ENCODE measurements at places on chromosomes 1 and 21. TPM values are rescaled to one million over a fixed set of nuclear protein-coding genes. Genes with fewer than 3 reads are reported as not detected.

DNA sequence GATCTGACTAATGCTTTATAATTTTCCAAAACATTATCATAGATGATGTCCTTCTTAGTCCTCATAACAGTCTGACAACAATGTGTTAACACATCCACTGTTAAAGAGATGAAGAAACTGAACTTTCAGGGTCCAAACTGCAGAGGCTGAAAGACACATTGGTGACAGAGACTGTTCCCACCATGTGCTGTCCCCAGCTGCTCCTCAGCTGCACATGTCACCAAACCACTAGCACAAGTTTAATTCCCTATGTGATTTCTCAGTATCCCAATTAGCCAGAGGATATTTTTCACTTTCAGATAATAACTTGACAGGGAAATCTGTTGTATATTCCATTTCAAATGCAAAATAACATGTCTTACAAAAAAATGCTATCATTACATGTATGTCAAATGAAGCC is 24.6 kb downstream of the LAMC2 start:
- no peak overlapping the region for H3K4me3 ChIP-seq
- H3K27me3 ChIP-seq: no peaks in the 10 kb centered on the region
- no peaks in the 10 kb centered on the region for H3K36me3 ChIP-seq
- no peak for DNase-seq
- H3K4me1 ChIP-seq: peaks cover 15% of the 10 kb centered on the region
- H3K27ac ChIP-seq: no peak overlapping the region

DNA sequence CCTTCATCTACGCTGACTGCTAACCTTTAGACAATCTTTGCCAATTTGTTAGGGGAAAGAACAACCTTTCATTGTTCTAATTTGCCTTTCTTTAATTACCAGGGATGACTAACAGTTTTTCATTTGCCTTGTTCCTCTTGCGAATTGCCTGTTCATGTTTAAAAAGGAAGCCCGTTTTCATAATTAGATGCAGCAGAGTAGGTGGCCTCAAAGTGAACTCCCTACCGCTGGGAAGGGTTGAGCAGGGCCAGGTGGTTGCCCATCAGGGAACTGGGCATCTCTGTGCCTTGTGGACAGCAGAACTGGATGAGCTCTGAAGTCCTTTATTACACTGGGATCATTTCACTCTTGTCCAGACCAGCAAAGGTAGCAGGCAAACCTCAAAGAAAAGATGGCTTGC is 59.0 kb downstream of the HIVEP3 start:
- H3K27ac ChIP-seq: no peak overlapping the region
- H3K36me3 ChIP-seq: no peaks in the 10 kb centered on the region
- DNase-seq: no peak
- H3K4me1 ChIP-seq: peaks cover 31% of the 10 kb centered on the region
- H3K27me3 ChIP-seq: peaks cover 18% of the 10 kb centered on the region

- no peaks in the 10 kb centered on the region for H3K4me1 ChIP-seq
- DNase-seq: no peak
- H3K27me3 ChIP-seq: no peaks in the 10 kb centered on the region
- no peaks in the 10 kb centered on the region for H3K36me3 ChIP-seq
- no peak overlapping the region for H3K4me3 ChIP-seq
These were observed 5.8 kb upstream of the KCNJ15 start for GRCh38 chr21:38250991-38251418.

DNA sequence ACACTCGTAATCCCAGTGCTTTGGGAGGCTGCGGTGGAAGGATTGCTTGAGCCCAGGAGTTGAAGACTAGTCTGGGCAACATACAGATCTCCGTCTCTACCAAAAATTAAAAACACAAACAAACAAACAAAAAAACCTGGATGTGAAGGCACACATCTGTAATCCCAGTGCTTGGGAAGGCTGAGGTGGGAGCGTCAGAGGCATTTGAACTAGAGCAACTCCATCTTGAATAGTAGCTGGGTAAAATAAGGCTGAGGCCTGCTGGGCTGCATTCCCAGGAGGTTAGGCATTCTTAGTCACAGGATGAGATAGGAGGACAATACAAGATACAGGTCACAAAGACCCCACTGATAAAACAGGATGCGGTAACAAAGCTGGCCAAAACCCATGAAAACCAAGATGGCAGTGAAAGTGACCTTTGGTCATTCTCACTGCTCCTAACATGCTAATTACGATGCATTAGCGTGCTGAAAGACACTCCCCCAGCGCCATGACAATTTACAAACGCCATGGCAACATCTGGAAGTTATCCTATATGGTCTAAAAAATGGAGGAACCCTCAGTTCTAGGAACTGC is 33.2 kb upstream of the RD3 start:
- peaks cover 5% of the 10 kb centered on the region for H3K27me3 ChIP-seq
- no peak for DNase-seq
- H3K36me3 ChIP-seq: no peaks in the 10 kb centered on the region
- no peak overlapping the region for H3K27ac ChIP-seq
- H3K4me1 ChIP-seq: no peaks in the 10 kb centered on the region

DNA sequence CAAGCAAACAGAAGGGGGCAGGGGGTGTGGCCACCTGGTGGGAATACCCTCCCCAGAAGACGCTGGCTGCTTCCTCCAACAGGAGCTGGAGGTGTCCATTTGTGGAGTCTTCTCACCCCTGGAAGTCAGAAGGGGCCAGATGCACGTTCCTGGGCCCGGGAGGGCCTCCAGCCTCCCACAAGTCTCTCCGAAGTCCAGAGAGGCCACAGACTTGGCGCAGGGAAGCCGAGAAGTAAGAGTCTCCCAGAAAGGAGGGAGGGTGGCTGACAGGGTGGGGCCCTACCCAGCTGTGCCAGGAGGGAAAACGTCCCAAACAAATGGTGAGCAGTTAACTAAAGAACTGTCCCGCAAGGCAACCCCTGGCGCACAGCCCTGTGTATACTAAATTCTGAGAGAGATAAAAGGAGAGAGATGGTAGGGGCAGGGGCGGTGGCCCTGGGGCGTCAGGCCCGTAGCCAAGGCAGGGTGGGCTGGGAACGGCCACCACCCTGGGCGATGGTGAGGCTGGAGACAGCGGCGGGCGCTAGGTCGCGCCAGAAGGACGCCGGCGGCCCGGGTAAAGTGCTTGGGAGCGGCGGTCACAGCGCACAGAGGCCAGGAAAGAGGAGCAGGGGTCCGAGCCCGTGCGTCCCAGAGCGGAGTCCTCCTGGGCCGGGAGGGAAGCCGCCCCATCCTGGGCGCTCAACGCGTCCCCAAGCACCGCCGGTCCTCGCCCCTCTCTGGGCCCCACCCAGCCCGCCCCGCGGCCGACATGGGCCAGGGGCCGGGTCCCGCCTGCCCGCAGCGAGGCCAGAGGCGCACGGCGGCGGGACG is 1.2 kb downstream of the CHD5 start:
- H3K4me3 ChIP-seq: peak overlapping the region; percentile 20
- H3K36me3 ChIP-seq: no peaks in the 10 kb centered on the region
- DNase-seq: no peak
- H3K4me1 ChIP-seq: peaks cover 12% of the 10 kb centered on the region
- peak overlapping the region; percentile 15 for H3K27ac ChIP-seq

GRCh38 chr1:11629184-11630016 is 24.8 kb downstream of the FBXO2 start:
- H3K36me3 ChIP-seq: no peaks in the 10 kb centered on the region
- no peak overlapping the region for H3K4me3 ChIP-seq
- H3K27me3 ChIP-seq: peaks cover 17% of the 10 kb centered on the region
- H3K27ac ChIP-seq: no peak overlapping the region

DNA sequence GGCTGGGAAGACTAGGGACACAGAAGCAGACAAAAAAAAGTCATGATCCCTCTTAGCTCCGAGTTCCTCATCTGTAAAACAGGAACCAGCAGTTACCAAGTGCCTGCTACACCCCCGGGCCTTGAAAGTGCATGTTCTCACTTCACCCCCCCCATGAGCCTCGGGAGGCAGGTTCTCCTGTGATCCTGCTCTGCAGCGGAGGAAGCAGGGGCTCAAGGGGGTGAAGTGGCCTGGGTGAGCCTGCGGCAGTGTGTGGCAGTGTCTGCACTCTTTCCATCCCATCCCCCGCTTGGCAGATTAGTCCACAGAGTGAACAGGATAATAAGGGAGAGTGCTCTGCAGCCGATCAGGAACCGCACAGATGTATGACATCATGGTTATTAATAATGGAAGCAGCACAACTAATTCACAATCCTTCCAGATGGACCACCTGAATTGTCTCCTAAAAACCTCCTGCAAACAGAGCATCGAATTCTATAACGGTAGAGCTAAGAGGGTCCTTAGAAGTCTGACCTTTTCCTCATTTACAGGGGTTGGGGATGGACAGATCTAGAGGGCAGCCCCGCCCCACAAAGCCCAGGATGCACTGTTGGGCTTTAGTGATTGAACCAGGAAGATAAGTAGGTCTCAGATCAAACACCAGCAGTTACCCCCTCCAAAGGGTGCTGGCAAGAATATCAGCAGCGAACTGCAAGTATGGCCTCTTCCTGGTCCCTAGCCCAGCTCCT is 174.1 kb upstream of the EDN2 start:
- H3K4me3 ChIP-seq: no peak overlapping the region
- no peak for DNase-seq
- H3K4me1 ChIP-seq: peaks cover 13% of the 10 kb centered on the region
- H3K36me3 ChIP-seq: no peaks in the 10 kb centered on the region

- H3K27ac ChIP-seq: peak overlapping the region; percentile 23
- H3K27me3 ChIP-seq: no peaks in the 10 kb centered on the region
- peaks cover 65% of the 10 kb centered on the region for H3K4me1 ChIP-seq
- no peaks in the 10 kb centered on the region for H3K36me3 ChIP-seq
These were observed 18.7 kb downstream of the UQCRHL start for GRCh38 chr1:15788624-15789301.

GRCh38 chr1:203860396-203861025 is 888 bp upstream of the SNRPE start:
- peaks cover 13% of the 10 kb centered on the region for H3K36me3 ChIP-seq
- no peak overlapping the region for H3K27ac ChIP-seq

GRCh38 chr1:8352471-8352845 is 34.5 kb downstream of the SLC45A1 start:
- no peak for DNase-seq
- 0 out of 2 replicates have a peak, but pooled peaks cover 6% of the 10 kb centered on the region for H3K36me3 ChIP-seq
- H3K27ac ChIP-seq: 0 out of 2 replicates have a peak overlapping the region, but pooled peaks have one; percentile 4

GRCh38 chr1:168442931-168443330 is 100.9 kb downstream of the XCL2 start:
- H3K4me3 ChIP-seq: no peak overlapping the region
- DNase-seq: no peak
- no peaks in the 10 kb centered on the region for H3K27me3 ChIP-seq
- peaks cover 17% of the 10 kb centered on the region for H3K4me1 ChIP-seq
- no peaks in the 10 kb centered on the region for H3K36me3 ChIP-seq

DNA sequence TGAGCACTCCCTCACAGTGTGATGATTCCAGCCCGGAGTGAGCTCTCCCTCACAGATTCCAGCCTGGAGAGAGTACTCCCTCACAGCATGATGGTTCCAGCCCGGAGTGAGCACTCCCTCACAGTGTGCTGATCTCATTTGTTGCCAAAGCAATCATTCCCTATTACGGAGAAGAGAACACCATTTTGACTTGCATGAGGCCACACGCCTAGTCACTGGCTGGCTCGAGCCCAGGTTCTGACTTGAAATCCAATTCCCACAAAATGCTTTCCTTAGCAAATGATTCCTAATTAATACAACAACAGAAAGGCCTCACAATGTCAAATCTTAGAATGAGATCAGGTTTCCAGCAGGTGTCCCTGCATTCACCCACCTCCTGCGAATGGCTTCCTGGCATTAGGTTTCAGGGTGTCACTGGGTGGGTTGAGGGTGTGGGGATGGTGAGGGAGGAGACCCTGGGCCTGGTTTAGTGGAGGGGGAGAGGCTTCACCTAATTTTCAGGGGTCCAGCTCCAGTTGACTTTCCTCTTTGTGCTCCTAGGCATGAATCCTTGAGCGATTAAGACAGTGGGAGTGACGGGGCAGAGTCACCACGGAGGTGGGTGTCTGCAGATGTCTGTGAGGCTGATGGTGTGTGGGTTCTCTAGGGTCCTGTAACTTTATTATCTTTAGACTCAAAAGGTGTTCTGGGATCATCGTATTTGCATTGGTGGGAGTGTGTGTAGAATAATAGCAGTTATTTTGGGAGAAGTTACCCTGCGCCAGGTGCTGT is 158.5 kb downstream of the KCNJ6 start:
- no peaks in the 10 kb centered on the region for H3K4me1 ChIP-seq
- peaks cover 25% of the 10 kb centered on the region for H3K27me3 ChIP-seq

The PRPF38B gene
- total RNA-seq: 46.4 TPM
